Adrenal gland (tissue), 19 donors: ENCODE measurements at places on chromosomes 12 and 14. TPM values are rescaled to one million over a fixed set of nuclear protein-coding genes. Genes with fewer than 3 reads are reported as not detected.

- no peak for DNase-seq
Observed at GRCh38 chr12:99959549-99960170, 25.1 kb downstream of the ANKS1B start.

DNA sequence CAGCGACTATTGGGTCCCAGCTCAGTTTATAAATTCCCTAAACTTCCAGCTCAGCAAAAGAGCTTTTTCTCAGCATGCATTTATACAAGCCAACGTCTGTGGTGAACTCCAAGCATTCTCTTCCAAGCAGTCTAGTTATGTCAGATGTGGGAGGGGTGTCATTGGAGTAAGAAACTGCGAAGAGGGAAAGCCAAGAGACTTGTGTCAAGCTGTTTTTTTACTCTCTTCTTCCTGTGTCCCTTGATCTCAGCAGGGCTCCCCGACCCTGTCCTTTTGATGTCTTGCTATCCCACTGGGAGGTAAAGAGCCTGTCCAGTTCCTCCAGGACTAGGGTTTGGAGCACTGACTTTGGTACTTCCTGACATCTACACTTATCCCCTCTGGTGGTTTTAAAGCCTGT lies 69.0 kb downstream of the PPM1H start:
- no peak for DNase-seq

Gene SLC7A8
- total RNA-seq, result 33.5 TPM

Gene KRT82
- total RNA-seq, result not detected

Gene TNFAIP2
- 150 TPM for total RNA-seq

DNA sequence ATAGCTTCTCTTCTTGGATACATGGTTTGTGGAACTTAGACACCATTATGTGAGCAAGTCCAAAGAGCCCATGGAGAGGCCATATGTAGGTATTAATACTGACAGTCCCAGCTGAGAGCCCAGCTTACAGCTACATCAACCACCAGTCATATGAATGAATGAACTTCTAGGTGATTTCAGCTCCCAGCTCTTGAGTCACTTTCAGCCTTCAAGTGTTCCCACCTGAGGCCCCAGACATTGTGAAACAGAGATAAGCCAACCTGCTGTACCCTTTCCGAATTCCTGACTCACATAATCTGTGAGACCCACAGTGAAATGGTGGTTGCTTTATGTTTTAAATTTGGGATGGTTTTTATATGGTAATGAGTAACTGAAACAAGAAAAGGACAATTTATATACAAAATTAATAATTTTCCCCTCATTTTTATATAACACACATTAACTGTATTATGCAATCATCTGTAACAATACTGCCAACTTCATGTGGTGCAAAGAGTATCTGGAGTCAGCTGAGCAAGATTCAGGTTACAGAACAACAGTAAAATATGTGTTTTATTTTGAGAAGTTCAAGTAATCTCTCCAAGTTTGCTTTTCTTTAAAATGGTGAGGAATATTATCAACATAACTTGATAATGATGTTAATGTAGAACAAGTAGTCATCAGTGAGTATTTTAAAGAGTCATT lies 27.7 kb upstream of the FBXO33 start:
- DNase-seq, result no peak

DNA sequence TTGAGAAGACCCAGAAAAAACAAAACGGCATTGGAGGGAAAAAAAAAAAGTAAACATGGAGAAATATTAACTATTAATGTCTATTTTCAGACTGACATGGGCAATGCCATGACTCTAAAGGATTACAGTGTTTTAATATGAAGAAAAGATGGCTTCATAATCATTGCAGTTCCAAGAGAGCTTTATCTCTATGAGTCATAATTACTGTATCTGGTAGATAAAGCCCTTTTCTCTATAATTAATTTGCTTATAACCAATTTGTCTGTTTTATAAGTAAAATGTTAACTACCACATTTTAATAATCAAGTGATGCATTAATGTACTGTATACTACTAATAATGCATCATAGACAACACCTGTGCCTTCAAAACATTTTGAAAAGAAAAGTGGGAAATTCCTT lies 59.7 kb downstream of the CLIP1 start:
- no peak for DNase-seq

DNA sequence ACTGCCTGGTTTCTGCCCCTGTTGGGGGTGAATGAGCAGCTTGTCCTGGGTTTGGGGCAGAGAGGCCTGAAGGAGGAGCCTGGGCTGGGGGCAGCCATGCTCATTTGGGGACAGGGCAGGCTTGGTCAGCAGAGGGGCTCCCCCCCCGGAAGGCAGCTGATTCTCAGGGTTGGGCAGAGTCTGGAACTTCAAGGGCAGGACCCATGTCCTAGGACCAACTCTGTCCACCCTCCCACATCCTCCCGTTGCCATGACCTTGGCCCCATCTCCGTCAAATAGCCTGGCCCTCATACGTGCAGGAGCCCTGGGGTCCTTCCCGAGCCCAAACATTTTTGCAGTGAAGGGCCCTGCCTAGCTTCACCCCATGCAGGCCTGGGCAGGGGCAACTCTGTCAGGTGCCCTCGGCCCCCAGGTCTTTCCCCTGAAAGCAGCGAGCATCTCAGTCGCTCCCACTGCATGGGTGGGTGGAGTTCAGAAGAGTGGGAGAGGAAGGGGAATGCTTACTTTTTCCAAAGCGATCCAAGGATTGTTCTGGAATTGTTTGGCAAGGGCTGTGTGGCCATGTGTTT lies 32.6 kb downstream of the TNFAIP2 start:
- DNase-seq, result no peak

Gene P2RX2
- not detected for total RNA-seq

Gene KIF26A
- total RNA-seq, result 23.9 TPM

DNA sequence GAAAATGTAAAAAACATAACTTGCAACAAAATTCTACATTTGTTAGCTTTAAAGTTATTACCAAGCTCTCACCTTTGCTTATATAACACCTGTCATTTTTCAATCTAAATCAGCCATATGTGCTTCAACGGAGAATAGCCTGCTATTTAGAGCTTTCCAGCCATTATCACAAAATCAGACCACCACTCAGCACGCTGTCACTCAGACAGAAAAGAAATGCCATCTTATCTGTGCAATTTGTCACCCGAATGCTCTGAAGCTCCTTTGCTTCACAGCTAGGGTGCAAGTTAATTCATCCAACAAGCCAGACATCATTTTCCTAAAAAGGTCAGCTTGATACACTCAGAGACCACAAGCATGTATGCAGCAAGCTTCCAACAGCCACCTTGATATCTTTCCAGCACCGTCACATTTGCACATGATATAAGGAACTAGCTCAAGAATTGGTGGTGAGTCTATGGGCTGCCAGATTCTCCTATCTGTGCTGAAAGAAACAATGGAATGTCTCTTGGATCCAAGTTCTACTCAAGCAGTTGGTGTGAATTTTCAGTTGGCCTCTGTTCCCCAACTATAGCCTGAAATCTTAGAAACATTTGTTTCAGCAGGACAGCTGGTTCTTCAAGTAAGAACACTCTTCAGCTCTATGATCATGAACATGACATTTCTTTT lies 20.0 kb upstream of the IFNG-AS1 start:
- no peak for DNase-seq

DNA sequence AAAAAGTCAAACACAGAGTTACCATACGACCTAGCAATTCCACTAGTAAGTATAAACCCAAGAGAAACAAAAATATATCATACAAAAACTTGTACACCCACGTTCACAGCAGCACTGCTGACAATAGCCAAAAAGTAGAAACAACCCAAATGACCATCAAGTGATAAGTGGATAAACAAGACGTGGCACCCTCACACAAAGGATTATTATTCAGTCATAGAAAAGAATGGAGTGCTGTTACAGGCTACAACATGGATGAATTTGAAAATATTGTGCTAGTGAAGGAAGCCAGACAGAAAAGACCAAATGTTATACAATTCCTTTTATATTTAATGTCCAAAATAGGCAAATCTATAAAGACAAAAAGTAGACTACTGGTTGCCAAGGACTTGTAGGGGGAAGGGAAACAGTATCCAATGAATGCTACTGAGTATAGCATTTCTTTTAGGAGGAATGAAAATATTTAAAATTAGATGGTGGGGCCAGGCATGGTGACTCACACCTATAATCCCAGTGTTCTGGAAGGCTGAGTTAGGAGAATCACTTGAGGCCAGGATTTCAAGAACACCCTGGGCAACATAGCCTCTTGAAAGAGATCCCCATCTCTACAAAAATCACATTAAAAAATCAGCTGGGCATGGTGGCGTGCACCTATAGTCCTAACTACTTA lies 41.9 kb downstream of the SPTLC2 start:
- no peak for DNase-seq

DNA sequence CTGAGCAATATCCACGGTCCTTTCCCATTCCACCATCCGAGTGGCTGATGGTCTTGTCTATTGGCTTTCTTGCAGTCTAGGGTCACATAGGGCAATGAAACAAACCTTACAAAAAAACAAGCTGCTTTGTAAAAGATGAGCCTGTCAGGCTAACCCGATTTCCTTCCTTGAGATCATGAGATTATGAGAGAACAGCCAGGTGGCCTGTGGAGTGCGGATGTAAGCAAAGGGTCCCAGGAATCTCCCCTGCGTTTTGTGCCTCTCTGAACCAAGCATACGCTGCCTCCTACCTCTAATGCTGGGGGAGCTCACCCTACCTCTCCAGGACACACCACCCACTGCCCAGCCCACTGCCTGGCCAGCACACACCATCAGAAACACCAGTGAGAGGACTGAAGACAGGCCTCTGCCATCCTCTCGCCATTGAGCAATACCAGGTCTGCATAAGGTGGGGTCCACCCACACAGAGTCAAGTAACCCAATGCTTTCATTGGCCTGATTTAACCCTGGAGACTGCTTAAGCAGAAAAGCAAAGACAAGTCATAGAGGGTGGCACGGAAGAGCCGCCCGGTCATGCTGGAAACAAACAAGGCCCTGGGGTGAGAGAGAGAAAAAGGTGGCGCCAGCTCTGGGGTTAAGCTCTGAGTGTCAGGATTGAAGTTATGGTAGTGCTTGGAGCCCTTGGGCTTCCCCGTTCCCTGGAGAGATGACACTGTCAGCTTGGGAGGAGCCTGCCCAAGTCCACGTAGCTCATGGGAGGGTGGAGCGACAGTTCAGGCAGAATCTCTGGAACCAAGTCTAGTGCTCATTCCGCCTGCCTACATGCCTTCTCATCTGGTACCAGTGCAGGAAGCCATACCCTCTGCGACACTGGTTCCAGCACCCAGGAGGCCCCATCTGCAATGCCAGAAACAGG lies 46.6 kb downstream of the CALM1 start:
- no peak for DNase-seq

GRCh38 chr14:99511421-99512109 lies 30.4 kb downstream of the CCNK start:
- no peak for DNase-seq

Gene CCDC197
- not detected for total RNA-seq

- peak; percentile 56 for DNase-seq
Observed at GRCh38 chr12:53097564-53098353, at the start of gene IGFBP6. TSS of gene IGFBP6 (plus strand) at chr12:53097667. CDS start at chr12:53097718, 51 bp downstream.

DNA sequence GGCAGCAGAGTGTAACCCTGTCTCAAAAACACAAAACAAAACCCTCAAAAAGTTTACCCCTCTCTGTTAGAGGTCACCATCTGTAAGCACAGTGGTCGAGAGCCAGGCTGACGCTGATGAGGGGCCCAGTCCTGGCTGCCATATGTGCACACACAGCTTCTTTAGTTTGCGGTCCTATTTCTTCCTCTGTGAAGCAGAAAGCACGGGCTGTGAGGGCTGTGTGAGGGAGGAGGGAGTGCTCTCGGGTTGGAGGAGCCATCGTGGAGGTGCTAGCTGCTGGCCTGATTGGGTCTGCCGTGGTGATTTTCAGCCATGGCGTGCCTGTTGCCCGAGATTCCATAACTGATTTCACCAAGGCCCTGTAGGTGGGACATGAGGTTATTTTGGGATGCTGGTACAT lies 3.5 kb downstream of the ULK1 start:
- no peak for DNase-seq
